ENCODE measurements at places on chromosomes 1 and 21.
A peak's percentile ranks its signal among the peaks of the same experiment; 100 is the strongest.

DNA sequence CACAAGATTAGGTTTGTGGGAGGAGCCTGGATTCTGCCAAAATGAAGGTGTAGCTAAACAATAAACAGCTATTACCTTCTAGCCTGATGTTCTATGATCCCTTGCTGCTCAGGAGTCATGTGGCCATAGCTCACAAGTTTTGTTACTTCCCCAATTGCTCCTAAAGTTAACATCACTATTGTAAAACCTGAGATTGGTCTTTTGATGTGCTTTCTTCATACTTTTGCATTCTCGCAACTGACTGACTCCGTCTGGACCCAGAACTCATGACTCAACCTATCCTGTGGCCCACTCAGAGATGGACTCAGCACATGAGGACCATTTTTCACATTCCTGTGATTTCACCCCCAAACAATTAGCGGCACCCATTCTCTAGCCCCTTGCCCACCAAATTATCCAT lies 69.1 kb downstream of the PTGS2 start:
- DNase-seq = no peak

GRCh38 chr1:163870666-163871065 lies 548.9 kb downstream of the NUF2 start:
- DNase-seq = no peak

DNA sequence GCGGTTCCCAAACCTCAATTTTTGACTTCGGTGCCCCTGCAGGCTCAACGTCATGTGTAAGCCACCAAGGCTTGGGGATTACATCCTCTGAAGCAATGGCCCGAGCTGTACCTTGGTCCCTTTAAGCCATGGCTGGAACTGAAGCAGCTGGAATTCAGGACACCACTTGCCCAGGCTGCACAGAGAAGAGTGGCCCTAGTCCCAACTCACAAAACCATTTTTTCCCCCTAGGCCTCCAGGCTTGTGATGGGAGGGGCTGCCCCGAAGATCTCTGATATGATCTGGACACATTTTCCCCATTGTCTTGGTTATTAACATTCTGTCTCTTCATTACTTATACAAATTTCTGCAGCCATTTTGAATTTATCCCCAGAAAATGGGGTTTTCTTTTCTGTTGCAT lies 233.3 kb upstream of the ADGRL4 start:
- DNase-seq = no peak

DNA sequence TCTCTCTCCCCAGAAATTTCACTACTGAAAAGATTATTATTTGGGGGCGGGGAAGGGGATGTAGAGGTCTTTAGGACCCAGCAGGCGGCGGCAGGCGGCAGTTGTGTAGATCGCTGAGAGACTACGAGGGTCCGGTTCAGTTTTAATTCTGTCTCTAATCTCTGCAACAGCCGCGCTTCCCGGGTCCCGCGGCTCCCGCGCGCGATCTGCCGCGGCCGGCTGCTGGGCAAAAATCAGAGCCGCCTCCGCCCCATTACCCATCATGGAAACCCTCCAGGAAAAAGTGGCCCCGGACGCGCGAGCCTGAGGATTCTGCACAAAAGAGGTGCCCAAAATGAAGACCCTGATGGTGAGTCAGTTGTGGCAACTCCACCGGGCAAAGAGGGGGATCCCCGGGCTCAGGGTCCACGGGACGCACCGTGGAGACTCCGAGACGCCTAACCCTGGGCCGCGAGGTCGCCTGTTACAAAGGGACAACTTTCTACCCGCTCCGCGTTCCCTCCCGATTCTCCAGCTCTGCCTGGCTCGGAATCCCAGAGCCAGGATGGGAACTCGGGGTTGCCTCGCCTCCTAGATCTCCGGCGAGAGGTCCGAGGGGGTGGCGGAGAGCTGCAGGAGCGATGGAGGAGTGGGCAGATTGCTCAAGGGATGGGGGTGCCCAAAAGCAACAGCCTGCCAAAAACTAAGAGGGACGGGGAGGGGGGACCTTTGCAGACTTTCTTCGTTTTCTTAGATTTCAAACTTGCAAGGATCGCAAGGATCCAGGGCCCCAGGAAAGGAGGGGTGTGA lies at the start of gene ST6GALNAC5:
TSS of gene ST6GALNAC5 (plus strand) at position 139 of the 789 bp plus-strand sequence.
- peak; percentile 46 for DNase-seq

- no peak for DNase-seq
Observed at GRCh38 chr1:168842306-168842705, 113.3 kb upstream of the DPT start.

- DNase-seq = no peak
Observed at GRCh38 chr21:44880405-44881197, 7.1 kb upstream of the PTTG1IP start.

DNA sequence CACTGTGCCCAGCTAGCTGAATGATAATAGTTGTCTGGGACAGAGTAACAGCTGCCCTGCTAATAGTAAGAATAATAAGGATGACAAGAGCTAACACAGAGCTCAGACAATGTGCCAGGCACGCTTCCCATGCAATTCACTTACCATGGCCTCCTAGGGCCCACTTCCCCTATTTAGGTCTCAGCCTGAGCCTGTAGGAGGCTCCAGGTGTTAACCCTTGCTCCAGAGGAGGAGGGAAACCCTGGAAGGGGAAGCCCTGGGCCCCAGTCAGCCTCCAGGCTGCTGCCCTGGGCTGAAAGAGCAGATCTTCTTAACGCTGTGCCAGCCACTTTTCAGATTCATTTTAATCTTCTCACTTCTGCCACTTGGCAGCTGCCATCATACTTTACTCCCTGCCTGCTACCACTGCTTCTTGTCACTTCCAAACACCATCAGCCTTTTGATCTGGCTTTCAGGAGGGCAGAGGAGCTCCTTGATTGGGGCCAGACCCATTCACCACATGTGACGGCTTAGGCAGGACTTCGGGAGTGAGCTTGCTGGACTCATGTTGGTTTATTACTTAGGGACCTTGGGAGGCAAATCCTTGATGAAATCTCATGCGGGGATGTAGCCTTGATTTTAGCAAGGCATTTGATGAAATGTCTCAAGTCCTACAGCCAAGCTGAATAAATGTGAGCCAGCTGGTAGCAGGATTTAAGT lies 66.7 kb upstream of the PARP1 start:
- DNase-seq = no peak

DNA sequence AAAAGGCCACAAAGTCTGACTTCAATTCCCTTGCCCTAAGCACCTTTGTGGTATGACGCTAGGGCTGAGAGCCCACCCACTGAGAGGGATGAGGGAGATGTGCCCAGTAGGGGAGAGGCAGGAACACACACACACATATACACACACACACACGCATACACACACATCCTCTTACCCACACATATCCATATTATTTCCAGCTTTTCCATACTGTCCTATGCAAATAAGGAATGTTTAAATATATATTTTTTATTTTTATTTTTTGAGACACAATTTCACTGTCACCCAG lies 3.0 kb downstream of the RAB25 start:
- no peak for DNase-seq

DNA sequence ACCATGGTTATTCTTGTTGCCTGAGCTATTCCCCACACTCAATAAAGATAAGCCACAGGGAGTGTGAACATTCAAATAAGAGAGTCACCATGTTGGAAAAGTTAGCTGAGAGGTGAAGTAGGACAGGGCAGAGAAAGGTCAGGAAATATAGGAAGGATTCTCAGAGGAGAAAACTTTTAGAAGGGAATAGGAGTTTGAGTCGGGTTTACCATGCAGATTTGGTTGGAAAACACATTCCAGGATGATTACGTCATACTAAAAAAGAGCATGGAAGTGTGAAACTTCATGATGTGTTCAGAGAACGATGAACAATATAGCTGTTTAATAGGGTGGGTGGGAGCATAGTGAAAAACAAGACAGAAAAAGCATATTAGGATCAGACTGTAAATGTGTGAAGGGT lies 1125.3 kb upstream of the ADGRL2 start:
- DNase-seq = no peak

- no peak for DNase-seq
Observed at GRCh38 chr1:54442185-54442584, 36.0 kb upstream of the SSBP3 start.

GRCh38 chr1:207007352-207008033 lies 25.1 kb downstream of the C1orf116 start:
- DNase-seq = peak; percentile 77

- no peak for DNase-seq
Observed at GRCh38 chr1:116178837-116179236, 67.6 kb downstream of the MAB21L3 start.

GRCh38 chr1:39727221-39727931 lies 11.3 kb upstream of the PPIE start:
- DNase-seq = no peak

DNA sequence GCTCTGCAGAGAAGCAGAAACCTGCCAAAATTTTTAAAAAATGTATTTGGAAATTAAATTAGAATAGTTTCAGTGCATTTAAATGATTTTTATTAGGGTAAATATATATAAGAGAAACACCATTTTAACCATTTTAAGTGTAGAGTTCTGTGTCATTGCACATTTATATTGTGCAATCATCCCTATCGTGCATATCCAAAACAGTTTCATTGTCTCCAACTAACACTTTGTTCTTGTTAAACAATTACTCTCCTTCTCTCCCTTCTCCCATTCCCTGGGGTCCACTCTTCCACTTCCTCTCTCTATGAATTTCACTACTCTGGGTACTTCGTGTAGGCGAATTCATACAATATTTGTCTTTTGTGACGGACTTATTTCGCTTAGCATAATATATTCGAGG lies 6.0 kb upstream of the OR2L8 start:
- no peak for DNase-seq

GRCh38 chr1:25906644-25907300 lies 553 bp upstream of the STMN1 start:
- DNase-seq = no peak

- DNase-seq = no peak
Observed at GRCh38 chr1:188056011-188056410, 1227.3 kb downstream of the PLA2G4A start.

DNA sequence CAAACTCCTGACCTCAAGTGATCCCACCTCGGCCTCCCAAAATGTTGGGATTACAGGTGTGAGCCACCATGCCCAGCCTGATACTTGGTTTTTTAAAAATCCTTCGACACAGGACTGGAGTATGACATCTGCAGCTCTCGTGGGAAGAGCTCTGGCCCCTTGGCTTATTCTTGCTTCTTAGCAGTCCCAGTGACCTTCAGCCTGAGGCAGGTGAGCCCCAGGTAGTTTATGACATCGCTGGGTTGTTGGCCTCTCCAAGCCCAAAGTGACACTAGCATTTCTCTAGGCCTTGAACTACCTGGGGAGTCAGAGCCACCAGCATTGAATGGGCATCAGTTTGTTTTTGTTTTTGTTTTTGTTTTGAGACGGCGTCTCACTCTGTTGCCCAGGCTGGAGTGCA lies 15.9 kb upstream of the IFNGR2 start:
- no peak for DNase-seq

DNA sequence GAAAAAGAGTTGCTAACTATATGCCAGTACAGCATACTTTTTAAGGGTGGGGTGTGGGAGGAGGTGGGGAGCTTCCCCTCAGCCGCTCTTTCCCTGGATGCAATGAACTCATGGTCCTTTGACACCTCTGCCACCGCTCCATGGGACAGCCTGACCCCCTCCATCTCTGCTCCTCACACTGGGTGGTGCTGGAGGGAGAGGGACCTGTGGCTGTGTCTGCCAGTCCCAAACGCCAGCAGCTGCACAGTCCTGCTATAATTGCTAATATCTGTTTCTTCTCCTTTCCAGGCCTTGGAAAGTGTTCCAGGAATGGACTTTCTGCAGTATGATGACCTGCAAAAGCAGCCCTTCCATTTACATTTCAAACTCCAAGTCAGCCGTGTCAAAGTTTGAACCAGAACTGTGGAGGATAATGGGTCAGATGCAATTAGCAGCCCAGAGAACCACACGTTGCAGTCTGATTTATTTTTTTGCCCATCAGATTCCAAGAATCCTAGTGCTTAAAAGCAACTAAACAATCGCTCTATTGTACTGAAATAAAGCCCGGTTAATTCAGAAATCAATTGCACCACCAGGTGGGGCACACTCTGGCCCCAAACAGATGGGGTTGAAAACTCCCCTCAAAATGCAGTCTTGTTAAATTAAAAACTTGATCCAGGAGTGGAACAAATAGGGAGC lies 160.7 kb upstream of the LMO4 start:
- DNase-seq = no peak

DNA sequence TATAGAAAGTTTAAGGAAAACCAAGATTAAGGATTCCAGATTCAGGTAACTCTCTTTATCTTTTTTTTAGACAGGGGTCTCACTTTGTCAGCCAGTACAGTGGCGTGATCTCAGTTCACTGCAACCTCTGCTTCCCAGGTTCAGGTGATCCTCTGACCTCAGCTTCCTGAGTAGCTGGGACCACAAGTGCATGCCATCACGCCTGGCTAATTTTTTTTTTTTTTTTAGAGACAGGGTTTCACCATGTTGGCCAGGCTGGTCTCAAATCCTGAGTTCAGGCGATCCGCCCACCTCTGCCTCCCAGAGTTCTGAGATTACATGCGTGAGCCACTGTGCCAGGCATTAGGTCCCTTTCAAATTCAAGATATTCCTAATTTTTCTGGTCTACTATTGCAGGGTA lies 15.9 kb downstream of the LZIC start:
- no peak for DNase-seq

DNA sequence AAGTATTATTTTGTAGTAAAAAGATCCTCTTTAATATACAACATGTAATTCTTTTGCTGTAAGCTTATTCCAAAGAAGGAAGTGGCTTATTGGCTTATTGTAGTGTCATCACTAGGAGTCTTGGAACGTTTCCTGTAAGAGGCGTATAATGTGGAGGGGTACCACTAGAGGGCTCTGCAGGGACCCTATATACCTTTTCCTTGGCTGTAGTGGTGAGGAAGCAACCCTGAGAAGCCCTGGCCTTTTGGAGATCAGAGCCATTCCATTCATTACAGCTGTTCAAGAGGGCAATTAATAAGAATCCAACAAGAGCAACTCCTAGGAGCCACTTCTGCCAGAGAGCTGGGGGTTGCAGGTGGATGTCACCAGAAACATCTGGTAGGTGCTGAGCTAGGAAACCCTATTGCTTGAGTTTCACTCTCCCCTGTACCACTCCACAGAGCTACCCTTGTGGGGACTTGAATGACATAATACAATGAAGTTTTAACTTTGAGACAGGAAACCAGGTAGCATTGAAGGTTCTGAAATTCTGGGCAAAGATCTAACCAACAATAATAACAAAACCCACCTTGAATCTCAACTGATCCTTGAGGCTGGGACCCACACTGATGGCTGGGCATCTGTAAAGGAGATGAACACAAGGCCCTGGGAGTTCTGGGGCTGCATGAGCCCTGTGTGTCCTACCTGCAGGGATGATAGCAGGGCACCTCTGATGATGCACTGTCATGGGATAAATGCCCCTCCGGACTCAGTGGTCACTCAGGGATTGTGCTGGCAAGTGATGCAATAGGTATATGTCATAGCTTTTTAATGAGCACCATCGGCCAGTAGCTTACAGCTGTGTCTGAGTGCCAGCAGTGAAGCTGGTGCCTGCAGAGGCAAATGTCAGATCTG lies 160.2 kb upstream of the COA6 start:
- DNase-seq = peak; percentile 6

GRCh38 chr1:110227774-110228173 lies 17.7 kb downstream of the KCNC4 start:
- no peak for DNase-seq

All from AG08396 (cell line).